GM04503 (cell line): ENCODE measurements at places on chromosomes 2 and 18.

DNA sequence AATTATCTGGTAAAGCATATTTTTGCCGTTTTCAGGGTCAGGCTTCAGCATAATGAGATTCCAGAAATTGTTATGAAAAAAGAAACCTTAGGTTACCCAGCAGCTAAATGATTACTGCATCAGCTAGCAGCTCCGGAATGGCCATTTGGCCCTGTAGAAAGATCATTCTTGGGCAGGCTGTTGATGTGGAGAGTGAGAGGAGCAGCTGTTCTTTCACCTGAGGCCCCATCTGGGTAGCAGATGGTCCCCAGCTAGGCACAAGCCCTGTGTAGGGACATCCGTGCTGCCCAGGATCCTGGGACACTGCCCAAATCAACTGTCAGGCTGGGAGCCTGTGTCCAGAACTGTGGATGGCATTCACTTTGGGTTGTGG is 61.8 kb downstream of the NEDD4L start:
- DNase-seq = no peak

DNA sequence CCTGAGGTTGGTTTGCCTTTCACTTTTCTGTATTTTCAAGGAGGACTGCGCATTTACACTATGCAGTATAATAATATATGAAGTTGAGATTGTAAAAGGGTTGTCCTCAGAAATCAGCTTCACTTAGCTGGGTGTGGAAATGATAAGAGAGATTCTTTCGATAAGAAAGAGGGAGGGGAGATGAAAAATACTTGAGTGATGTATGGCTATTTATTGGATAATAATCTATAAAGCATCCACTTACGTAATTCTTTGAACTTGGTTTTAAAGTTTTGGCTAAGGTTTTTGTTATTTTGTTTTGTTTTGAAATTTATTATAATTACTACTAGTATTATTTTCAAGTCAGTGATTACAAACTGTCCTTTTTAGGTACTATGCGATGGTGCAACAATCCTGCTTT is 40.6 kb downstream of the EFEMP1 start:
- DNase-seq = no peak

GRCh38 chr18:71831039-71831438 is 713.1 kb downstream of the CBLN2 start:
- DNase-seq = no peak

- no peak for DNase-seq
Observed at GRCh38 chr2:151552287-151552686, 142.6 kb downstream of the RIF1 start.

GRCh38 chr18:22913861-22914260 is 19.3 kb upstream of the RBBP8 start:
- DNase-seq = no peak

- DNase-seq = no peak
Observed at GRCh38 chr2:49988816-49989215, 834.5 kb upstream of the FSHR start.

GRCh38 chr2:36356990-36357846 is 1.6 kb downstream of the CRIM1 start:
- DNase-seq = no peak

- no peak for DNase-seq
Observed at GRCh38 chr2:217638031-217638430, 364.8 kb downstream of the TNS1 start.

GRCh38 chr18:12711446-12711845 is 8.6 kb downstream of the PSMG2 start:
- DNase-seq = no peak

DNA sequence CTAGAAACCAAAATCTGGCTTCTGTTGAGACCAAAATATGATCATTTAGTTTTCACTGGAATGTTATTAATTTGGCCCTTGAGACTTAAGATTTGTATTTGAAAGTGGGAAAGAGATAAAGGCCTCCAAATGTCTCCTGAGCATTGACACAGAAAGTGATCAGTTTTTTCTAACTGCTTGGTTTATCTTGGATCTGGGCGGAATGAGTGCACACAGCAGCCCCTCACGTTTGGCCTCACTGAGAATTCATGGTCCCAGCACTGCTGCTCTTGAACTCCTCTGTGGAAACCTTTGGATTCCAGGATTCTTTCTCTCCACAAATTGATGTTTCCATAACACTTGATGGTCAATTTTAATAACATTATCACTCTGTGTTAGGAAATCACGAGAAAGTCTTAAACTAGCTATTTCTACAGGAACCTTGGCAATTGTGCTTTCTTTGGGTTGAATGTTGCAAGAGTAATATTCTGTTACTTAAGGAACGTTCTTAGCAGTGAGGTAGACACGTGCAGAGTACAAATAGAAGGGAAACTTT is 180.3 kb upstream of the BCL2L11 start:
- DNase-seq = no peak
